ENCODE measurements at places on chromosomes 13 and 19.

GRCh38 chr13:104132849-104133248, 1066.6 kb upstream of the SLC10A2 start:
- DNase-seq = no peak

- no peak for DNase-seq
Measured at GRCh38 chr19:1069009-1069779, 2.2 kb downstream of the ARHGAP45 start.

- no peak for DNase-seq
Measured at GRCh38 chr19:43599635-43600295, 3.4 kb downstream of the ZNF576 start.

- no peak for DNase-seq
Measured at GRCh38 chr13:27117158-27117557, 54.5 kb downstream of the USP12 start.

DNA sequence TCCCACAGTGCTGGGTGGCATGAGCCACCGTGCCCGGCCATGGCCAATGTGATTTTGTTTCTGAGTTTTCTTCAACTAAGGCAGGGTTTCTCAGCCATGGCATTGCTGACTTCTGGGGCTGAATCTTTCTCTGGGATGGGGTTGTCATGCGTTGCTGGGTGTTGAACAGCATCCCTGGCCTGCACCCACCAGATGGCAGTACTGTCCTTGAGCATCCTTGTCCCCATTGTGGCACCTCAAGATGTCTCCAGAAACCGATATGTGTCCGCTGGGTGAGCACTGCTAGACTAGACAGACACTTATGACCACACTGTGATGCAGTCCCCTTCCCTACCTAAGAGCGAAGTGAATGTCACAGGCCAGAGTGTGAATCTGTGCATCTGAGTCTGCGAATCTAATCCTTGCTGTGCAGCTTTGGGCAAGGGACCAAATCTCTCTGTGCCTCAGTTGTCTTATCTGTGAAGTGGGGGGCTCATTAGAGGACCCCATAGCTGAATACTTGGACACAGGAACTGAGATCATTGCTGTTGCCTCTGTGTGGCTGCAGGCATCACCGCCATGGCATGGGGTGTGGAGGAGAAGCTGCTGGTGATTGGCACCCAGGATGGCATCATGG, 50.3 kb upstream of the SIN3B start:
- DNase-seq = peak; percentile 73

DNA sequence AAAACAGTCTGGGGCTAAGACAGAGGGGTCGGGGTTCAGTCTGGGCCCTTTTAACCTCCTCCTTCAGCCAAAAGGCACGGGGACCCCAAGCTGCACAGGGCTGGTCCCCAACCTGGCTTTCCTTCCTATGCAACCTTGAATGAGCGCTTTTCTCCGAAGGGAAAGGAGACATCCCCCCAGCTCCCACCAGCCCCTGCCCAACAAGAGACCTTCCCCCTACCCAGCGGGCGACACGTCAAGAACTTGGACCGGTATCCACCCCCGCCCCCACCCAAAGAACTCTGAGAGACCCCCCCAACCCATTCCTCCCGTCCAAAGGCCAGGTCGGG, 35.0 kb upstream of the NANOS3 start:
- no peak for DNase-seq

Data from cardiac fibroblast (primary cell).